ENCODE measurements at places on chromosomes 6 and 20.

GRCh38 chr20:48813446-48813747 is 14.4 kb downstream of the PREX1 start:
- DNase-seq: no peak

- DNase-seq: no peak
Measured at GRCh38 chr20:39349240-39349639, 387.1 kb downstream of the DHX35 start.

GRCh38 chr20:36318166-36318565 is 12.0 kb downstream of the DLGAP4 start:
- peak; percentile 28 for DNase-seq

GRCh38 chr6:128757961-128758360 is 125.0 kb upstream of the LAMA2 start:
- no peak for DNase-seq

- no peak for DNase-seq
Measured at GRCh38 chr6:81613606-81614005, 138.9 kb downstream of the TENT5A start.
